ENCODE measurements at places on chromosomes 5 and 9.

GRCh38 chr5:98416541-98416940 is 356.9 kb upstream of the RGMB start:
- peak; percentile 58 for DNase-seq

GRCh38 chr5:149005077-149005892 is 57.6 kb downstream of the SH3TC2 start:
- peak; percentile 85 for DNase-seq

DNA sequence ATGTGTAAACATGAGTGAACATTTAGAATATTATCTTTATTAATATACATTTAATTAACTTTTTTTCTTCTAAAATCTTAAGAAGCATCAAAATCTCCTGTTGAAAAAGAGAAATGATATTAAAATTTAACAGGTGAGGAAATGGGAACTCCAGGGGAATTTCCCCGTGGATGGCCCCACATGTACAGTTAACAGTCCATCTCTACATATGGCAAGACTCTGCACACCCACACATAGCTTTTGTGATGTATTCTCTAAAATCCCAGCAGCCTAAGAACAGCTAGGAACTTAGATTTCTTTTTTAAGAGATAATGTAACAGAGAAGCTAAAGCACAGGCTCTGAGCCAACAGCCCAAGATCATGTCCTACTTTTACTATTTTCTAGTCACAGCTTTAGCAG is 556.3 kb upstream of the RGMB start:
- DNase-seq: no peak

GRCh38 chr5:124733329-124733650 is 13.1 kb downstream of the ZNF608 start:
- DNase-seq: no peak

- DNase-seq: no peak
Observed at GRCh38 chr5:133612249-133612860, at the start of gene FSTL4. FSTL4 (minus strand) TSS chr5:133612541.

GRCh38 chr9:8486095-8486494 is 686.5 kb upstream of the DMAC1 start:
- no peak for DNase-seq

DNA sequence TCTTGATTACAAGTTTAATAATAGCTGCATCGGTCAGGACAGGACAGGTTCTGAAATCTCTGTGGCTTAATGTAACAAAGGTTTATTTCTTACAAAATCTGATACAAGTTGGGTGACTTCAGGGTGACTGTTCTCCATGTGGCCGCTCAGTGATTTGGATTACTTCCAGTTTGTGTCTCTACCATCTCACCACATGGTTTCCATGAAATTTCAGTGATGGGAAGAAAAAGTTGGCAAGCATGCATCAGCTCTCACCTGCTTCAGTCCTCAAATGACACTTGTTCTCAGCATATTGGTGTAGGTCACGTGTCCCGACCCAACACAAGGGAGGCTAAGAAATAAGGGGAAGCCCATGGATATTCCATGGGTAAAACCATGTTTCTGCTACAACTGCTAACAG is 7.8 kb upstream of the TMEM268 start:
- DNase-seq: no peak

GRCh38 chr5:36696059-36696673 is 89.8 kb downstream of the SLC1A3 start:
- peak; percentile 61 for DNase-seq

DNA sequence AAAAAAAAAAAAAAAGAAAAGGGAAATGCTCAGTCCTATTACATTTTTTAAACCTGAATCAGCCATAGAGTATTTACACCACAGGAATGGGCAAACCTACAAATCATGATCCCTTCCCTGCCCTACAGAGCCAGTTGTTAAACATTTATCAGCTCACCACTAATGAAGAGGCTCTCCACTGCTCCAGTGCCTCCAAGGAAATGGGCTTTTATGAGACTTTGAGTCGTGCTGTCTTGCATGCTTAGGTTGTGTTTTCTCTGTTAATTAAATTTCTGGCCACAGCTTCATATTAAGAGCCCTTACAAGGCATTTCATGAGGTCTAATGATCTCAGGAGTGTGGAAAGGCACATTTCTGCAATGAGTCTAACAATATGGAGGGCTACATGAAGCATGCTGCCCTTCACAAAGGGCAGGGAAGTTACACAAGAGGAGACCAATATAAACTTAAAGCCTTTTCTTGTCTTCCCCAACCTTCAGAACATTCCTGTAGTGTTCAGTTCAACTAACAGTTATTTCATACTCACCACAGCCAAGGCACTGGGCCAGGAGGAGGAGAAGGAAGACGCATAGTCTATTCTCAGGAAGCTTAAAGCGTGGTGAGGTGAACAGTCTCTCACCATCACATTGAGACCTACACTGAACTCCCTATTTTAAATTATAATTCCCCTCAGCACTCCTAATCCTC is 140.1 kb upstream of the ABCA1 start:
- DNase-seq: peak; percentile 78

DNA sequence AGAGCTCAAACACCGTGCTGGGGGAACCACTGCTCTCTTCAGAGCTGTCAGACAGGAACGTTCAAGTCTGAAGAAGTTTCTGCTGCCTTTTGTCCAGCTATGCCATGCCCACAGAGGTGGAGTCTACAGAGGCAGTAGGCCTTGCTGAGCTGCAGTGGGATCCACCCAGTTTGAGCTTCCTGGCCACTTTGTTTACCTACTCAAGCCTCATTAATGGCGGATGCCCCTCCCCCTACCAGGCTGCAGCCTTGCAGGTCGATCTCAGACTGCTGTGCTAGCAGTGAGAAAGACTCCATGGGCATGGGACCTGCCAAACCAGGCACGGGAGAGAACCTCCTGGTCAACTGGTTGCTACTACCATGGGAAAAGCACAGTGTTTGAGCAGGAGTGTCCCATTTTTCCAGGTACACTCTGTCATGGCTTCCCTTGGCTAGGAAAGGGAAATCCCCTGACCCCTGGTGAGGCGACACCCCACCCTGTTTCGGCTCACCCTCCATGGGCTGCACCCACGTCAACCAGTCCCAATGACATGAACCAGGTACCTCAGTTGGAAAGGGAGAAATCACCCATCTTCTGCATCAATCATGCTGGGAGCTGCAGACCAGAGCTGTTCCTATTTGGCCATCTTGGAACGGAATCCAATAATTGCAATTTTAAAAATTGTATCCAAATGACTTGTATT is 246.9 kb upstream of the ADAMTS16 start:
- no peak for DNase-seq

GRCh38 chr5:148969291-148969690 is 93.6 kb downstream of the SH3TC2 start:
- peak; percentile 50 for DNase-seq

GRCh38 chr5:61327760-61328753 is 4.0 kb upstream of the ZSWIM6 start:
- DNase-seq: peak; percentile 85

- no peak for DNase-seq
Observed at GRCh38 chr9:83477120-83477519, 61.1 kb downstream of the FRMD3 start.

Data from AG10803 (cell line).